ENCODE measurements at places on chromosomes 11 and 22. TPM values are rescaled to one million over a fixed set of nuclear protein-coding genes. Genes with fewer than 3 reads are reported as not detected.

FGF3 gene
- not detected for total RNA-seq

CNIH2 gene
- under 0.01 TPM for total RNA-seq

SLC5A4 gene
- not detected for total RNA-seq

OR2AT4 gene
- total RNA-seq, result not detected

ZP1 gene
- 0.36 TPM for total RNA-seq

CD6 gene
- not detected for total RNA-seq

FOLR2 gene
- not detected for total RNA-seq

CADM1 gene
- total RNA-seq, result 71.6 TPM

TLCD5 gene
- total RNA-seq, result 11.9 TPM

AMOTL1 gene
- 54.2 TPM for total RNA-seq

PPFIBP2 gene
- 16.8 TPM for total RNA-seq

CHADL gene
- 1.2 TPM for total RNA-seq

CRYBA4 gene
- total RNA-seq, result not detected
